NCI-H774 (cell line): ENCODE measurements at places on chromosomes 3 and 15.

GRCh38 chr3:141201122-141201521 lies 30.5 kb upstream of the PXYLP1 start:
- DNase-seq: no peak

DNA sequence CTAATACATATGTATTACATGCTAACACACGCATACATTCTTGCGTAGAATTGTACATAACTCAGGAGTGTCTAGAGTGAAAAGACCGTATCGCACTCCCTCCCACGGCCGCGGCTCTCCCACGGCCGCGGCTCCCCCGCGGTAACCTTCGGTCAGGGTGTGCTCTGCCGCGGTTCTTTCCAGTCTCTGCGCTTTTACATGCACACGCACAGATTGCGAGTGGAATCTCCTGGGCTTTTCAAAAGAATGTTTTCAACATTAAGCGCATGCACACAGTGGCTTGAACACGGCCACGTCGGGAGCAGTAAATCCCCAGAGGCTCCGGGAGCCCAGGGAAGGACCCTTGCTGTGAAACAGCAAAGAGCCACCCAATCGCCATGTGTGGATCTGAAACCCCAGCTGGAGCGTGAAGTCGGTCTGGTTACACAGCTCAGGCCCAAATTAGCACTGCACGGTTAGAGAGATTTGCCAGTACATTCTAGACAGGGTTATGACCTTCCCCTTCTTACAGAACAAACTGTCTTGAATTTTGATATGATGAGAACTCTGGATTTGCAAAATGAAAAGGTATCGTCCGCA lies 805 bp upstream of the RGMA start:
- no peak for DNase-seq

DNA sequence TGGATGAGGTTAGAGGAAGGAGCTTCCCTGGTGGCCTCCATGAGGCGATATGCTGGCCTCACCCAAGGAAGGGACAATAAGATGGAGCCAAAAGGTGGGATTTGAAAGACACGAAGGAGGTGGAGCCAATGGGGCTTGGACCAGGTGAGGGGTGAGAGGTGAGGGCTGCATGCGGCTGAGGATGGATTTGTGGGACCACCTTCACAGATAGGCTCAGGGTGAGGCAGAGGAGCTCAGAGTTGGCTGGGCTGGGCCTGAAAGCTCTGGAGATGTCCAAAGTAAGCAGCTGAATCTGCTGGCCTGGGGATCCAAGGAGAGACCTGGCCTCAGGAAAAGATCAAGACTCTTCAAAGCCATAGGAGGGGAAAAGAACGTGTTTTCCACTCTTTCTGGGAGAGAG lies 49.8 kb downstream of the EXOG start:
- DNase-seq: no peak

DNA sequence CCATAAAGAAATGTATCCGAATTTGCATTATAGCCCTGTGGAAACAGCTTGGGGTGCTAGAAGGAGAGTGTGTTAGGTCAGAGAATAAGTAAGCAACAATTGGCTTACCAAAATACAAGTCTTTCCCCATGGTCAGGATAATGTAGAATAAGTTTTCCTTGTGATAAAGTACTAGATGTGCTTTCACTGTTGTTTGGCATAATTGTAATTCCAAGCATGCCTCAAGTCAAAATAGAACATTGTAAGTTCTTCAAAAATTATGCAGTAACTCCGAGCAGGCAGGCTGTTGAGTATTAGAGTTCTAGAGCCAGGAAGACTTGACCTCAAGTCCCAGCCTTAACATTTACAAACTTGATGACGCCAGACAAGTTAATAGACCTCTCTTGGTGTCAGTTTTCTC lies 242.0 kb downstream of the TUSC7 start:
- DNase-seq: no peak

DNA sequence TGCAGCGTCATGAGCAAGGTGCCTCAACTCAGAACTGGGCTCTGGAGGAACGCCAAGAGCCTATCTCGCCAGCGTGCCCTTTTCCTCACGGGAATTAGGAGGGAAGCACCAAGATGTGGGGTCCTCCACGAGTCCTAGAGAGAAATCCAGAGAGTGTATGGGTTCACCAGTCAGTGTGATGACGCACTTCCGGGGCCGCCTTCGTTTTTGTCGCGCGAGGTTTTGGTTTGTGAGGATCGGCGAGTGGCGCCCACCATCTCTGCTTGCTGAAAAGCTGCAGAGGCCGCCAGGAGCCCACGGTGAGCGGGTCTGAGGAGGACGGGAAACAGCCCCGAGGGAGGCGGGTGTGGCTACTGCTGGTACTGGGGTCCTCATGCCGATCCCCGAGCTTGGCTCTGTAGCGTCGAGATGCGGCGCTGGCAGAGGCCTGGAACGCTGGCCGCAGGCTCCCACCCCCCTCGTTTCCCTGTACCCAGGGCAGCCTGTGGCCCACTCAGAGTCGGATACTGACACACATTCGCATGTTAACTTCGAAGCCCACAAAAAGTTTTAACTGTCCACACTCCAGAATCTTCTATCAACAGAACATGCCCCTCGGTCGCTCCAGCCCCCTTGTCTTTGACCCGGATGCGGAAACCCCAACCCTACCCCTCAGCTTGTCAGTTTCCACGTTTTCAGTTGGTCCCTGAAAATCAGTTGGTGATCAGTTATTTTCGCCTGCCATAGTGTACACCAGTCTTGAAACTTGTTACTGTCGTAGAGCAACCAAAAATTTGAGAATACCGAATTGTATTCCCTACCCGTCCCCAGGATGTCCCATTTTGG lies 30.4 kb downstream of the ZNF662 start:
- no peak for DNase-seq

DNA sequence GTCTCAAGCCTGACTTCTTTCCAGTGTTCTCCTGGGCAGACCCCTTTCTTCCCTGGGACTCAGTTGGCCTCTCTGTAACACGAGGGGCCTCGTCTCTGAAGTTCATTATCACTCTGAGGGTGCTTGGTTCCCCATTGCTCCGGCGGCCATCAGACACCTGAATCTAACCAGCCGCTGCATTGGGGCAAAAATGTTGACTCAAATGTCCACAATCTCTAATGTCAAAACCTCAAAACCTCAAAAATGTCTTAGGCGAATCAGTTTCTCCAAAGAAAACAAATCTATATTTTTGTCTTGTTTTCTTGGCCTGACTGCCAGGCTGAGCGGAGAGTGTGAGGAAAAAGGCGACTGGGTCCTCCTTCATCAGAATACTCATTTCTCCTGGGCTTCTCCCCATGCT lies 220.7 kb downstream of the VPS13C start:
- no peak for DNase-seq

DNA sequence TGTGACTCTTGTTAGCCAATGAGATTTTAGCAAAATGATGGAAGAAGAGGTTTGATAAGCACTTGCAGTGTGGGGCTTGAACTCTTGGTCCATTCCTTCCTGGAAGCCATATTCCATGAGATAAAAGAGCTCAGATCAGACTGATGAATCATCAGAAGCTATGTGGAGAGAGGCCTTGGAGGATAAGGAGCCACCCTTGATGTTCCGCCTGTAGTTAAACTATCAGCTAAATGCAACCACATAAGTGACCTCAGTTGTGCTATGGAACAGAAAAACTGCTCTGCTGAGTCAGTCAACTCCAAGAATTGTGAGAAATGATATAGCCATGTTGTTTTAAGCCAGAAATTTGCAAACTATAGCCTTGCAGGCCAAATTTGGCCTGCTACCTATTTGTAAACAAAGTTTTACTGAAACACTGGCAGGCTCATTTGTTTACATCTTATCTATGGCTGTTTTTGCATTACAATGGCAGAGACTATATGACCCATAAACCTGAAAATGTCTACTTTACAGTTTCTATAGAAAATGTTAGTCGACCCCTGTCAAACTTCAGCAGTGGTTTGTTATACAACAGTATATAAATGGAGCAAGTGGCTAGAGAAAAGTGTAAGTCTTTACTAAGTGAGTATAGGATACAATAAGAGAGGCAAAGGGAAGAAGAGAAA lies 27.6 kb upstream of the GAP43 start:
- no peak for DNase-seq

- DNase-seq: no peak
These were observed 65.4 kb downstream of the EEFSEC start for GRCh38 chr3:128218548-128219257.
